T-helper 22 cell (primary cell): ENCODE measurements at places on chromosomes 2 and 18.

DNA sequence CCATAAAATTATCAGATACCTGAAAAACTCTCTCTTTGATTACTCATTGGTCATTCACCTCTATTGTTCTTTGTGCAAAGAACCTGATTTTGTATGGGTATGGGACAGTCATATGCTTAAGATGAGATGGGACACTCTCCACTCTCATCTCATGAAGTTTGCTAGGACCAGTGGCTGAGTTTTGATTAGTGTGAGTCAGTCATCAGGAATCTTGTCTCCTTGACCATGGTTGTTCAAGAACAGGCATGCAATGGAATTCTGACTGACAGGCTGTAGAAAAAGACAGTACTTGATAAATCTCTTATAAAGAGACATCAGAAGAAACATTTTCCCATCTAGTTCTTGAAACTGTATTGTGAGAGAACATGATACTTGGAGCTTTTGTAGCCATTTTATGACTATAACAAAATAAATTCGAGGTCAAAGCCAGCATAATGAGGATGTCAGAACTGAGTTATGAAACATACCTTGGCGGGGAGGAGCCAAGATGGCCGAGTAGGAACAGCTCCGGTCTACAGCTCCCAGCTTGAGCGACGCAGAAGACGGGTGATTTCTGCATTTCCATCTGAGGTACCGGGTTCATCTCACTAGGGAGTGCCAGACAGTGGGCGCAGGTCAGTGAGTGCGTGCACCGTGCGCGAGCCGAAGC lies 367.0 kb downstream of the NR4A2 start:
- no peak for DNase-seq

GRCh38 chr2:96969321-96969720 lies 17.1 kb downstream of the FAM178B start:
- DNase-seq = no peak

DNA sequence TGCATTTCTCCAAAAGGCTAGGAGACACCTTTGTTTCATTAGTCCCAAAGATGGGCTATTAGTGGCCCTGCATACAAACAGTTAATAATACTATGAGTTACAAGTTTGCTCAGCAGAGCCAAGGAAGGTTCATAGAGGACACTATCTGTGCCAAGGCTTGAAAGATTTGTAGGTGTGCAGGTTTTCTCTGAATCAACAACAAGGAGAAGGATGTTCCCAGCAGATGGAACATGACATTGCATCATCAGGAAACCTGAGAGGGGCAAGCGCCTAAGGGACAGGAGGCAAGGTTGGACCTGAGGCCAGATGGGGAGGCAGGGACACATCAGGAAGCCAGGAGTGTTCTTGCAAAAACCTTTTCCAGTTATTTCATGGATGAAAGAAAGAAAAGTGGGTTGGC lies 35.4 kb upstream of the STK17B start:
- DNase-seq = no peak

GRCh38 chr2:6657855-6658254 lies 207.9 kb downstream of the CMPK2 start:
- DNase-seq = no peak

DNA sequence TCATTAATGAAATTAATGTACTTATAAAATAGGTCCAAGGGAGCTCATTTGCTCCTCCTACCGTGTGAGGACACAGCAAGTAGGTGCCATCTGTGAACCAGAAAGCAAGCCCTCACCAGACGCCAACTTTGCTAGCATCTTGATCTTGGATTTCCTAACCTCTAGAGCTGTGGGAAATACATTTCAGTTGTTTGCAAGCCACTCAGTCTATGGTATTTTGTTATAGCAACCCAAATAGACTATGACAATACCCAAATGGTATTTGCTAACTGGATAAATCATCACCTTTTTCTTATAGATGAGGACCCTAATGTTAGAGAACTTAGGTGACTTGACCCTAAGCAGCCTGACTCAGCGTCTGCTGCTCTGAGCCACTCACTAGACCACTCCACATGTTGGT lies 379.6 kb downstream of the HRH4 start:
- DNase-seq = no peak

- no peak for DNase-seq
These were observed 20.3 kb upstream of the FOXI3 start for GRCh38 chr2:88472811-88473210.

DNA sequence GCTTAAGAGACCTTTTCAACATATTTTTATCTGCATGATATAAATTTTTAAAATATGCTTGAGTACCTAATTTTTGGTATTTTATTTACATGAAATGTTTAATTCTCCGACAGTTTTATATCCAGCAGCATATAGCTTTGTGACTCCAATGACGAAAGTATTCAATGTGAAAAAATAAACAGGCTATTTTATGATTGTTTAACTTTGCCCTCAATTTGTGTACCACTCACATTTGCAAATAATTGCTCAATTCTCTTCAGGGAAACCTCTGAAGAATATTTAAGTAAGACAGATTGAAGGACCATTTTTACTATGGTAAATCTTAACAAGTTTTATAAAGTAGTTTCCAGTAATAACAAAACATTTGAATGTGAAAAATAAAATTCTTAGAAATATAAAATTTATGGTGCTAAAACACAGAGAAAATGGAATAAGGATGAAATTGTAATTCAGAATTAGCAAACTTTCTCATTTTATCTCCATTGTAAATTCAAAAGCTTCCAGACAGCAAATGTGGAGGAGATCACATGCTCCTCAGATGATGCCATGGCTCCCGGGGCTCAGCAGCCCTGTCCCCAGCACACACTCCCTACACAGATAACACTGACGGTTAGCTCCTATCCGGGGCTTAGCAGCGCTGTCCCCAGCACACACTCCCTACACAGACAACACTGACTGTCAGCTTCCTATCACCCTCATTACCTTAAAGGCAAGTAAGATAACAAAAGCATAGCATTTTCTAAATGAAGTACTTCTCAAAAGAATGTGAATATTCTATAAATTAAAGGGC lies 39.7 kb downstream of the SH3YL1 start:
- DNase-seq = no peak

GRCh38 chr2:3520591-3520990 lies 1.3 kb upstream of the ADI1 start:
- DNase-seq = no peak

DNA sequence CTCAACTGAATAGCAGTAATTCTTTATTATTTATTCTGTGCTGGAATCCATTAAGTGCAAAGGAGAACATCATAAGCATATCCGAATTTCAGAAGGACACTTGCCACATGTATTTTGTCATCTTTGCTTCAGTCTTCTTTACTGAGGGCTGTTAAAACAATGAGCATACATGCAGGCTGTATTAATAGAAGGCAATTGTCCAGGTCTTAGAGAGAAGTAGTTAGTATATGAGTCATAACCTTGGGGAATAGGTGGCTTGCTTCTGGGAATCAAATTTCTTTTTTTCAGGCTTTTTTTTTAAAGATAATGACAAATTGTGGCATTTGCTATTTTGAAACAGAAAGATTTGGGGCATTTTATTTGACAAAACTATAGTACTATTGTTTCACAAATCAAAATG lies 773.5 kb downstream of the CNTNAP5 start:
- DNase-seq = no peak

DNA sequence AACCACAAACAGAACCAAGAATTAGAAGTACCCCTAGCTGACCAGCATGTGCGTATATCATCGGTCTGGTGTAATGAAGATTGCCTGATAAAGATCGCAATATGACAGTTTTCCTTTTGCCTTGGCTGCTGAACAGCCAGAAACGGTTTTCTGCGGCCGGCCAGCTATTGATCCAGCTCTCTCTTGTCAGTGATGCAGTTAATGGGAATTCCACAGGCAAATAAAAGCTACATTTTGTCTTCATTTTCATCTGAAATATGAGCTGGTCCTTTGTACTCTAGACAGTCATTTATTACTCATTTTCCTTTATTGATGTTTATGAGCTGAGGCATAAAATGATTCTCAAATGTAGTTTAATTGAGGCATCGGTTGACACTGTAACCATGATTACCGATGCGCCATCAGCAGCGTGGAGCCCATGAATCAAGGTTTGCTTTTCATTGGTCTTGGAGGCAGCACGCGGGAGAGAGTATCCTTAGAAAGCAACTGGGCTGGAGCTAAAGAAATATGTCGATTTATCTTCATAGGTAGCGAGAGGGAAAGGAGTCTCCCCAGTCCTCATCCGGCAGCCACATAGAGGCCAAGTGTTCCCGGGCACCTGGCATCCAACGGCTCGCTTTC lies 535.2 kb downstream of the GALR1 start:
- no peak for DNase-seq

DNA sequence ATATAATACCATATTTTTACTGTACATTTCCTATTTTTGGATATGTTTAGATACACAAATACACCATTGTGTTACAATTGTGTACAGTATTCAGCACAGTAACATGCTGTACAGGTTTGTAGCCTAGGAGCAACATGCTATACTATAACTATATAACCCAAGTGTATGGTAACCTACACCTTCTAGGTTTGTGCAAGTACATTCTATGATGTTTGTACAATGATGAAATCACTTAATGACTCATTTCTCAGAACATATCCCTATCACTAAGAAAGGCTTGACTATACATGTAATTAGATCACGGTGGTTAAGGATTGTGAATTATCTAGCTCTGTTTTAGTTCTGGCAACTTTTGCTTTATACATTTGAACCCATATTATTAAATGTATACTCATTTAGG lies 31.3 kb downstream of the NPHP1 start:
- no peak for DNase-seq

DNA sequence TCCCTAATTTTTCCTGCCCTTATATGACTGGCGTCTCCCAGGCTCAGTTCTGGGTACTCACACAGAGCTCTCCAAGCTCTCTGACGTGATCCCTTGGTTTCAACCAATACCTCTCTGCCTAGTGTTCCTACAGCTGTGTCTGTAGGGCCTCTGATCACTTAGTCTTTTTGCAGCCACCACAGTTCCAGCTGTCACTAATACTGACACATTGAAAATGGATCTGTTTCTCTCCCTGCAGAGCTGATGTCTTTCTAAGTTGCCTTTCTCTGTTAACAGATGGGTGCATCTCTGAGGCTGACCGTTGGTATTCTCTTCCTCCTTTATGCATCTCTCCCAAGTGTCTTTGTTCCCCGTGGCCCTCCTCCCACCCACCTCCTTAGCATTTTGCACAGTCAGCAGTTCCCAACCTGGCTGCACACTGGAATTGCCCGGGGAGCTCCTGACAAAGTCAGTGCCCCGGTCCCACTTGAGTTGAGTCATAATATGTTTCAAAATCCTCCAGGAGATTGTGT lies 62.5 kb downstream of the CERS6 start:
- no peak for DNase-seq

DNA sequence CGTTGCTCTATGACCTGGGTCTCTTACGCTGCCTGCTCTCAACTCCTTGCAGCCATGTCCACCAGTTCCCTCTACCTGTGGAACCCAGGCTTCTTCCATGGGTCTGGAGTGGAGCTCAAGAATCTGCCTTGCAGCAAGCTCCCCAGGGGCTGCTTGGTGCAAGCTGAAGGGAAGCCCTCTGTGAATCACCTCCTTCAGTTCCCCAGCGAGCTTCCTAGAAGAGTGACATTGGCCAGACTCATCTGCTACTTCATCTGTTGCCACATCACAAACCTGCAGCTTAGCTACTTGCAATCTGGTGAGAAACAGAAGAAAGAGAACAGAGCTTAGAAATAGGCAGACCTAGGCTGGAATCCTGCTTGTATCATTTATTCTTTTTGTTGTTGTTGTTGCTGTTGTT lies 9.8 kb upstream of the EFR3B start:
- no peak for DNase-seq

DNA sequence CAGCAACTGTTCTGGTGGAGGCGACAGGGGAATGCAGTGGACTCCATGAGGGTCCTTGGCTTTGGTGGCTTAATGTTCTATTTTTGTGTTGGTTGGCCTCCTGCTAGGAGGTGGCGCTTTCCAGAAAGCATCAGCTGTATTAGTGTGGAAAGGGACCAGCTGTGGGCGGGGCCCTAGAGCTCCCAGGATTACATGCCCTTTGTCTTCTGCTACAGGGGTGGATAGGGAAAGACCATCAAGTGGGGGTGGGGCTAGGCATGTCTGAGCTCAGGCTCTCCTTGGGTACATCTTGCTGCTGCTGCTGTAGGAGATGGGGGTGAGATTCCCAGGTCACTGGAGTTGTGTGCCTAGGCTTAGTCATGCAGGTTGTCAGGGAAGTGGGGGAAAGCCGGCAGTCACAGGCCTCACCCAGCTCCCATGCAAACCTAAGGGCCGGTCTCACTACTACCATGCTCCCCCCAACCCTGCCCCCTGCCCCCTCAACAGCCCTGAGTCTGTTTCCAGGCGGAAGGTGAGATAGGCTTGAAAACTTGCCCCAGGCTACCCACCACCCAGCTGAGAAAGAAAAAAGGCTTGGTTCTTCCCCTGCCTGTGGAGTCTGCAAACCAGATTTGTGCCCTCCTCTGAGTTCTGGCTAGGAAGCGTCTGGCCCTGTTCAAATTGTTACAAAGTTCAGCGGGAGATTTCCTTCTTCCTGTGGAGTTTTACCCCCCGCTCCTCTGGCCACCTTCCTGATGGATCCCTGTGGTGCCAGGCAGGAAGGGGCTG lies 141.3 kb upstream of the LYPD1 start:
- no peak for DNase-seq

DNA sequence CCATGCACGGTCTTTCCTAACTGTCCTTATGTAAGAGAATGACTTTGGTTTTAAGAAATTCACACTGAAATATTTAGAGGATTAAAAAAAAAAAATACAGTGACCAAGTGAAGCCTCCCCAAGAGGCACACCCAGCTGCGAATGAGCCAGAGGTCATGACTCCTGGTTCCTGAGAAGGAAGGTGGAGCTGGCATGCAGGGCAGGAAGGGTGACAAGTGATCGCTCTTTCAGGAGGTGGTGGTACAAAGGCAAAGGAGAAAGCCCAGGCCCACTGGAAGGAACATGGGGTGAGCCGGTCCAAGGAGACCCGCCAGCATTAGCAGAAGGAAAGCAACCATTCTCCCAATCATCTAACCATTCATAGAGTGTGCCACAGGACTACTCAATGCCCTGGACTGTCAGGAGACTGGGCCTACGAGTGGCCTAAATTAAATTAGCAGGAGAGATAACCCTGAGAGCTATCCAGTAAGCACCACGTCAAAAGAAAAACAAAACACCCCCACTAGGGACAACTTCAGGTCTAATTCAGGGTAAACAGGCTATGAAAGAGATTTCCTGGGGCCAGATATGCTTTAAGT lies 7.8 kb downstream of the INO80C start:
- no peak for DNase-seq

- no peak for DNase-seq
These were observed 23.2 kb downstream of the ACOXL start for GRCh38 chr2:110755491-110756078.

DNA sequence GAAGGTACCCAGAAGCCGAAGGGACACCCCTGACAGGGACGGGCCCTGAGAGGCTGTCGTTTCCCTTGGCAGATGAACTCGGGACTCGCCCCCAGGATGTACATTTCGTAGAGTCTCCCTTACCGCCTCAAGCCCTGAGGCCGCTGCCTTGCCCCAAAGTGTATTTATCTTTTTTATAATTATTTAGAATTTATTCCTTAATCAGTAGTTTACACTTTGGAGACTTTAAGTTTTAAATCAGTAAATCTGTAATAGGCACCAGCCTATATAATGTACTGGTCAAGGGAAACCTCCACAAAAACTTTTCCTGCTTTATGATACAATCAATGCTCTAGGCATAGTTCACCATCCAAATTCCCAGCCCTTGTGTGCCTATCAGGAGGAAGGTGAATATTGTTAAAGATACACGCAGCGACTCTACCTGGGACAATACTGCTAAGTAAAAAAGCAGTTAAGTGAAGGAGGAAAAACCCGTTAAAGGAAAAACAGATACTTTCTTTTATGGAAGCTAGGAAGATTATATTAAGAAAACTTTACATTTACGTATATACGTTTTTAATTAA lies 848 bp downstream of the VRK2 start:
- DNase-seq = no peak

GRCh38 chr18:13455960-13456481 lies 237.5 kb downstream of the LDLRAD4 start:
- no peak for DNase-seq
